ENCODE measurements at places on chromosomes 3 and 15.
A peak's percentile ranks its signal among the peaks of the same experiment; 100 is the strongest.

- no peak for DNase-seq
Measured at GRCh38 chr3:29281094-29281343, 148 bp downstream of the RBMS3 start.

DNA sequence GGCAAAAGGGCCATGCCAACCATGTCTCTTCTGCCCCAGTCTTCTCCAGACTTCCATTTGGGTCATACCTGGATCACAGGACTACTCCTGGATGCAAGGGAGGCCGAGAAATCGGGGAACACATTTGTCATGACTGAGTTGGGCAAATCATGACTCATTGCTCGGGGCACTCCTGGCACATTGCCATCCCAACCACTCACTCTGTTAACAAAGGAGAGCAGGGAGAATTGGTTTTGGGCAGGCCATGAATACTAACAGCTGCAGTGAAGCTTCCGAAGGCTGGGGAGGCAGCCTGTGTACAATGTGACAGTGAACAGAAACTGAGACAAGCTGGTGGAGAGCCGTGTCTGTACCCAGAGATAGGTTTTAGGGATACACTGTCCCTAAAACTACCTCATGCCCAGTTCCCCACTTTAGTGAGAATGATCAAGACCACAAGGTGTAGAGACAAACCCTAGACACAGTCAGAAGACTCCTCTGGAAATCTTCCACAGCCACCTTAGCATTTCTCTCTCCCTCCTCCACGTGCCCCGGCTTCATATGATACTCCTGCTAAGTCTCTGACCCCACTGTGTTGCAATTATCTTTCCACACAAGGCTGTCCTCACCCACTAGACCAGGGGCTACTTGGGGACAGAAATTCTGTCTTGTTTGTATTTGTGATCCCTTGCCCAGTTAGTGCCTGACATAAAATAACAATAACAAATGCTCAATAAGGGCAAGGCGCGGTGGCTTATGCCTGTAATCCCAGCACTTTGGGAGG is 10.5 kb upstream of the BUB1B start:
- DNase-seq, result peak; percentile 75

DNA sequence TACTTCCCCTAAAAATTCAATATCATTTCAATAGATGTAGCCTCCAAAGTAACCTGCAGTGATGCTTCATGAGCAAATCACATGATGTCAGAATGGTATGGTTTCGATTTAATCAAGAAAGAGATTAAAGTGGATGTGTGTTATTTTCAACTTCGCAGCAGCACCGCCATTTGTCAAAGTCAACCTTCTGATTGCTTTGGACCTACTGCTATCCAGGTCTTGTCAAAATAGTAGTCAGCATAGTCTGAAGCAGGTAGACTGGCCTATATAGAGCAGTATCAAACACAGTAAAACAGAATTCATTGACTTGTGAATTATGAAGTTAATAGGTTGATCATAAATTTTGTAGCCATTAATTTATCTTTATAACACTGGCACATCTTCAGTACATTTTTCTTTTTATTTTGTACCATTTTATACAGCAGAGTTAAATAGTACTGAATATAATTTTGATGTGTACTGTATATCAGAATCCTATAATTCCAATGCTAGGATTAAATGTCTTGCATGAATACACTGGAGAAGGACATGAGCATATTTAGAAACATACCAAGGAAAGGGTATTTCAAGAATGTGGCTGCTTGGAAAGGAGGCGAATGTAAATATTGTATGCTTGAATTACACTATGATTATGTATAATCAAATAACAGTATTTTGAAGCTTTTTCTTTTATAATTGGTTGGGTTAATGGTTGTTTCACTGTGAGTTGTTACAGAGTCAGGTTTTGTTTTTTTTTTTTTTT is 79.6 kb downstream of the CDIN1 start:
- DNase-seq, result no peak

DNA sequence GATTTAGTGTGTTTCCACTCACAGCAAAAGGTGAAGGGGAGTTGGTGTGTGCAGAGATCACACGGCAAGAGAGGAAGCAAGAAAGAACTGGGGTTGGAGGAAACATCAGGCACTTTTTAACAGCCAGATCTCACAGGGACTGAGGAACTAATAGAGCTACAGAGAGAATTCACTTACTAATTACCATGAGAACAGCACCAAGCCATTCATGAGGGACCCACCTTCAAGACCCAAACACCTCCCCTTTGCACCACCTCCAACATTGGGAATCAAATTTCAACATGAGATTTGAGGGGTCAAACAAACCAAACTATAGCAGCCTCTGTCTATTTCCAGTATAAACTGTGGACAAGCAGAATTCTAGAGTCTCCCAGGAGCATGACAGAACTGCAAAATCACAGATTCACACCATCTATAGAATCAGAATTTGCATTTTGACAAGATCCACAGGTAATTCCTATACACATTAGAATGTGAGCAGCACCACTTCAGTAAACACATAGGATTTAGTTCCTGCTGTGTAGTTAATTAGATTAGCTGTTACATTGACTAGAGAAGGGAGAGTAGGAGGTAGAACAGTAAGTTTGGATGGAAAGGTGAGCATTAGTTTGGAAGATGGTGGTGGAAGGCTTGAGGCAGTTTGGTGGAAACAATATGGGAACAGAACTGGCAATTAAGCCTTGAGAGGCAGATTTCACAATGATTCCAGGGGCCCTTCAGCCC is 311.7 kb downstream of the NSUN3 start:
- no peak for DNase-seq

DNA sequence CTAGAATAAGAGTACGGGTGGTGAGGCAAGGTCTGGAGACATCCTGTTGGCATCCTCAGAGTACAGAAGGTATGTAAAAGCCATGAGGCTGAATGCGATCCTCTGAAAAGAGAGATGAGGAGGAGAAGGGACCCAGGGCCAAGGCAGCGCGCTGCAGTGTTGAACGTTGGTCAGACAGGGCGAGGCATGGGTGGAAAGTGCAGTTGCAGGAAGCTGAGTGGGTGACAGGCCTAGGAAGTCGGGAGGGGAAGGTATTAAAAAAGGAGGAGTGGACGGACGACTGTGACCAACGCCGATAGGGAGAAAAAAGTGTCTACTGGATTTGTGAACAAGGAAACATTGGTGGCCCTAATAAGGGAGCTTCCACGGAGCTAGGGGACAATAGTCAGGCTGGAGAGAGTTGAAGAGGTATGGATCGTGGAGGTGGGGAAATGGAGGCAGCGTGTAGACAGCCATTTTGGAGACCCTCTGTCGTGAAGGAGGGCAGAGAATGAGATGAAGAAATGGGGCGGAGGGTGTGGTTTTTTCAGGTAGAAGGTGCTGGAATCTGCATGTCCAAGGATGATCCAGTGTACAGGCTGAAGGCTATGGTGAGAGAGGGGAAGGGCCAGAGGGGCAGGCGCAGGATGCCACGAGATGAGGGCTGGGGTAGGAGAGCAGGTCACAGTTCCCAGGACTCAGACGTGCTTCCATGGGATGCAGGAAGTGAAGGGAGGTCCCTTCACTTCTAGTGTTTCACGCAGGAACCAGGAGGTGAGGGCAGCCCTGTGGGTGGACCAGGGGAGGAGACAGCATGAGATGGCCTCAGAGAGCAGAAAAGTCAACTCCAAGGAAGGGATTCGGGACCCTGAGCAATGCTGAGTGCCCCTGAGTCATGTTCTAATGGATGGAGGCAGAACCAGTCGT is 115.9 kb downstream of the ASB7 start:
- no peak for DNase-seq

DNA sequence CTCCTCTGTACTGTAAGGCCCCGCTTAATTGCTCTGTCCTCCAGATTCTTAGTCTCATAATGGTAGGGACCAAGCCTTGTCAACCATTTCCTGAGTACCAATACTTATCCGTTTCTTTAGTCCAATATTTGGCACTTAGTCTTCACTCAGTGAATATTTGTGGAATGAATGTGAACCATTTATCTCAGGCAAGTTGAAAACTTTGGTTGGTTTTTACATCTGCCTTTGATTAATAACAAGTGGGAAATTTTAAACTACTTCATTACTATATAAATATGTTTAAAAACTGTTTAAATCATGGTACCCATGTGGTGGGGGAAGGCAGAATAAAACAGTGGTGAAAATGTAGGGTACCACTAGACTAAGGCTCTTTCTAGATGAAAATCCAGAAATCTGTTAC is 15.2 kb downstream of the CA12 start:
- DNase-seq, result no peak

DNA sequence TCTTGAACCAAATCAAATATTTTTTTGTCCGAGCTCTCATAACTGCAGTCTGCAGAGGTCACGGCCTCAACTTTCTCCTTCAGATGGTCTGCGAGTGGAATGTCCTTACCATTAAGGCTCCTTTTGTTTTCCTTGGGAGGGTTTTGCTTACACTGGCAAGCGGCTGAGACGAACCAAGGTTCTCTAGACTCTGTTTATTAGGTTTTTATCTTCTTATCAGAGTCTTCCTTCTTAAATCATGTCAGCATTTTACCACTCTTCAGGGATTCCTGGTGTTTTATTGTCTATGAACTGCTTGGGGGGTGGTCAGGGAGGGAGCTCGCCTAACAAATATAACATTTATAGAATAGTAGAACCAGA is 773.7 kb upstream of the NR2F2 start:
- DNase-seq, result no peak

DNA sequence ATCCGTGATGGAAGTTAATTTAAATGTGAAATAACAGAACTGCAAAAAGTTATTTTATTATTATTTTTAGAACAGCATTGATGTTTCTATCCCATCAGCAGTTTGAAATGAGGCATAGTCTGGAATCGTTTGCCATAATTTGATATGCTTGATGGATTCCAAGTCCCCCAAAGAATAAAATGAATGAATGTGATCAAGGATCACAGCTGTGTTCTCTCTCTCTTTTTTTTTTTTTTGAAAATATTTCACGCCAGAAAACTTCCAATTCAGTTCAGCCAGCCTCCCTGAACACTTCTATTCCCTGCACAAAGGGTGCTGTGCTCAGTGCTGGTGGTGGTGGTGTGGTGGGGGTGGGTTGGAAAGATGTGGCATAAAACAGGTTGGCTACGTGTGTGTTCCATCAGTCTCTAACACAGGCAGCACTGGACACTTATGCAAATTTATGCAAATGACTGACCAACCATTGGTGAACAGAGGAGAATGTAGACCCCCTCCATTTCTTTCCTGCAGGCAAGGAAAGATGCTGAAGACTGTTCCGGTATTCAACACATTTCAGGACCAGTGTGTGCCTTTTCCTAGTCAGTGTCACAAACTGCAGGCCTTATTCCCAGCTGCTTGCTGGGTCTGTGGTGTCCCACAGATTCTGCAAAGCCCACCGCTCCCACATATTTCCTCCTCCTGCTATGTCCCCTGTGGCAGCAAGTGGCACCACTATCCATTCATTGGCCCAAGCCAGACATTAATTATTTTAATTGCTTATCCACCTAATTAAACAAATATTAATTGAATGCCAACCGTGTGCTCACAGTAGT is 10.6 kb downstream of the ARNT2 start:
- no peak for DNase-seq

DNA sequence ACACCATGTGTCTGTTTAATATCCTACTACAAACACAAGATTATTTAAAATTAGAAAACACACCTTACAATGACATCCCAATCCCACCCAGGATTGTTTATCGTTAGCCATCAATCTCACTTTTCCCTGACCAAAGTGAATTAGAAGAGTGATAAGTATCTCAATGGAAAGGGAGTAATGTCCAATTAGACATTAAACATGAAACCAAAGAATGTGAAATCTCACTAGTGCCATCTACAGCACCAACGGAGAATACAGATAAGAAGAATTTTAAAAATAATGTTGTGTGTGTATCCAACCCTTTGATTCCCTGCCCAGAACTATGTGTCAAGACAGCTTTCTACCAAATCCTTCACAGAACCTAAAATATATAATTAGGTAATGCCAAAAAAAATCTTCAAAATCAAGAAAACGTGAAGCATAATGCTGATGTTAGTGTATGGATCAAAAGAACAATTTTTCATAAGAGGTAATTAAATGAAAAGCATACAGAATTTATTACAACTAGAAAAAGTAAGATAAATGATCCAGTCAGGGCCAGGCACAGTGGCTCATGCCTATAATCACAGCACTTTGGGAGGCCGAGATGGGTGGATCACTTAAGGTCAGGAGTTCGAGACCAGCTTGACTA is 64.2 kb downstream of the SCAPER start:
- DNase-seq, result no peak

DNA sequence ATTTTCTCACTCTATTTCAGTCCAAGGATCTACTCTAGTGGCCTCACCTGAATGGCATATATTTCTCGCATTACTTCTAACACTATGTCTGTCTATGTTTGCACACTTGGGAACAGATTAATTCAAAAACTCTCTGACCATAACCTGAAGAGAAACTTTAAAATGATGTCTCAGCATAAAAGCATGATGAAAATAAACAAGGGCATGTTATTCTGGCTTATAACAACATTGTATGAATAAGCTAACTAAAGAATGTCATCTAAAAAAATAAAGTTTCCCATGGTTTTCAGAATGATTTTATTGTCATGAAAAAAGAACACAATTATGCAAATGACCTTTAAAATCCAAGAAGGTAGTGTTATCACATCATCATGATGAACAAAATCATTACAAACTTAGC is 85.5 kb upstream of the ROBO2 start:
- no peak for DNase-seq

DNA sequence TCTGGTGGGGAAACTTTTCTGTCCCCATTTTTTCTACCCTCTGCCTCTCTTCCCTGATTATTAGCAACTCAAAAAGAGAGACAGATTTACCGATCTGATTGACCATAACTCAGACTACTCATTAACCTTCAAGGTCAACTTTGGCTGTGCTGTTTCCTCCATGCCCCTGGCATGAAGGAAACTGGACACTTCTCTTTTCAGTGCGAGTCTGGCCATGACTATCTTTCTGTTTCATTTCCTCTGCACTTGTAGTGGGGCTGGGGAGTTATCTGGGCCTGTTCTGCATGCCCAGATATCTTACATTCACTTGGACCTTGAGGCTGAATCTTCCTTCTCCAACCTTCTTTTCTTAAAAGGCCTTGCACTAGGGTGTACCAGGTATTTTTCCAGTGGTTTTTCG is 76.9 kb upstream of the SLCO2A1 start:
- DNase-seq, result no peak

GRCh38 chr3:37921025-37921424 is 59.3 kb downstream of the CTDSPL start:
- no peak for DNase-seq

- DNase-seq, result no peak
Measured at GRCh38 chr3:69659180-69659910, 79.9 kb upstream of the MITF start.

DNA sequence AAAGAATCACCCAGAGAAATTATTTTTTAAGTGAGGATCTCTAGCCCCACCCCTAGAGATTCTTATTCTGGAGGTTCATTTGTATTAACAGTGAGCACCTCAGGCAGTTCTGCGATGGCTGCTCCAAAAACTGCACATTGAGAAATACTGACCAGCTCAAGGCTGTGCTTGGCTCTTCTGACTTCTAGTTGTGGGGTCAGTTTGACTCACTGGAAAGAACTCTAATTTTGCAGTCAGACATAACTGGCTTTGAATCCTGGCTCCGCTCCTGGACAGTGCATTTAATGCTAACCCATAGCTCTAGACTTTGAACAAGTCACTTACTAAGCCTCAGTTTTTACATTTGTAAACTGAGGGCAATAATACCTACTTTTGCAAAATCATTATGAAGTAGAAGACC is 123.6 kb upstream of the SKOR1 start:
- no peak for DNase-seq

GRCh38 chr3:66261355-66261754 is 40.6 kb downstream of the SLC25A26 start:
- DNase-seq, result no peak

GRCh38 chr15:38524156-38524555 is 40.5 kb downstream of the RASGRP1 start:
- no peak for DNase-seq

All from CD14-positive monocyte (primary cell).